ENCODE measurements at places on chromosomes 16 and 17.

GRCh38 chr17:1029196-1029921 lies 32.4 kb downstream of the TIMM22 start:
- peak; percentile 21 for DNase-seq

DNA sequence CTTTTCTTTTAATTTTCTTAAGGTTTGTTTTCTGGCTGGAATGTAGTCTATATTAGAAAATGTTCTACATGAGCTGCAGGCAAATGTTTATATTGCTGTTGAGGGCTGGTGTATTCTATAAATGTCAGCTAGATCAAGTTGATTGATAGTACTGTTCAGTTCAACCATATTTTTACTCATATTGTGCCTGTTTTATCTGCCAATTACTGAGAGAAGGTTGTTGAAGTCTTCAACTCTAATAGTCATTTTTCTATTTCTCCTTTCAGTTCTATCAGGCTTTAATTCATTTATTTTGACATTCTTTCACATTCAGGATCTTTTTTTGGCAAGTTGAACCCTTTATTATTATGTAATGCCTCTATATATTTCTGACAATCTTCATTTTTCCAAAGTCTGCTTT lies 93.2 kb upstream of the HS3ST3A1 start:
- no peak for DNase-seq

DNA sequence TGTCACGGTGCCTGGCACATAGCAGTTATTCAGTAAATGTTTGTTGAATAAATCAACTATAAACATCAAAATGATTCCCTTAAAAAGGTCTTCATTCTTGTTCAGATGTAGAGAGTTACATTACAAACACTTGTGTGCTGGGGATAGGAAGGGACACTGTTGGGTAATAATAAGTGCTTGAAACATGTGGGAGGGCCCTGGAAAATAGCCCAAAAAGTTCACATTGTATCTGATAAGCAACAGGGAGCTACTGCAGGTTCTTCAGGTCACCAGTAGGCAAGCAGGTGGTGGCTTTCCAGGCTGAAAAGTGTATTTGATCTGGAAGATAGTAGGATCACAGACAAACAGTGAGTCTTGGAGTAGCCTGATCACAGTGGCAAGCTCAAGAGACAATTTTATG lies 19.0 kb upstream of the ZNF652 start:
- no peak for DNase-seq

DNA sequence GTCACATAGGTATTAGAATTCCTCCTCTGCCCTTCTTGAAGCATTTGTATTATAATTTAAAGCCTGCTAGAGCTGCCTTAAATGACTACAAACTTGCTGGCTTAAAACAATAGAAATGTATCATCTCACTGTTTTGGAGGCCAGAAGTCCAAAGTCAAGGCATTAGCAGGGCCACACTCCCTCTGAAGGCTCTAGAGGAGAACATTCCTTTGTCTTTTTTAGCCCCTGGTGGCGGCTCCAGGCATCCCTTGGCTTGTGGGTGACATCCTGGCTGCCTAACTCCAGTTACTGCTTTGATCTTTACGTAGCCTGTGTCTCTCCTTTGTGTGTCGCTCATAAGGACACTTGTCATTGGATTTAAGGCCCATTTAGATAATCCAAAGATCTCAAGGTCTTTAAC lies 186.6 kb upstream of the SALL1 start:
- DNase-seq, result no peak

- no peak for DNase-seq
These were observed 120.8 kb upstream of the SEC14L1 start for GRCh38 chr17:77019893-77020379.
